ENCODE measurements at places on chromosomes 12 and 14.

GRCh38 chr12:6222078-6222654, 22.0 kb downstream of the CD9 start:
- DNase-seq: no peak

- peak; percentile 70 for DNase-seq
Measured at GRCh38 chr14:68359022-68359836, 433.6 kb downstream of the ZFP36L1 start.

DNA sequence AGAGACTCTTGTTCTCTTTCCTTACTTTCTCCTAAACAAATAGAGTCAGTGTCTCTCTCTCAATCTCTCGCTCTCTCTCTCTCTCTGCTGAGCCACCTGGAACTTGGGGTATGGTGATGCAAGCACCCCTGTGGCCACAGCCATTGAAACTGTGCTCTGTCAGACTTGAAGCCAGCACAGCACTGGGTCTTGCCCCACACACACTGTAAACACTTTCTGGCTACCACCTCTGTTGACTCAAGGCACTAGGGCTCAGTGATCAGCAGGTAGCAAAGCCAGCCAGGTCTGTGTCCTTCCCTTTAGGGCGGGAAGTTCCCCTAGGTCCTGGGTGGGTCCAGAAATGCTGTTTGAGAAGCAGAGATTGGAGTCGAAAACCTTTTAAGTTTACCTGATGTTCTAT, 125.9 kb upstream of the GARIN6 start:
- no peak for DNase-seq

- no peak for DNase-seq
Measured at GRCh38 chr14:76063327-76063726, 77.8 kb downstream of the IFT43 start.

DNA sequence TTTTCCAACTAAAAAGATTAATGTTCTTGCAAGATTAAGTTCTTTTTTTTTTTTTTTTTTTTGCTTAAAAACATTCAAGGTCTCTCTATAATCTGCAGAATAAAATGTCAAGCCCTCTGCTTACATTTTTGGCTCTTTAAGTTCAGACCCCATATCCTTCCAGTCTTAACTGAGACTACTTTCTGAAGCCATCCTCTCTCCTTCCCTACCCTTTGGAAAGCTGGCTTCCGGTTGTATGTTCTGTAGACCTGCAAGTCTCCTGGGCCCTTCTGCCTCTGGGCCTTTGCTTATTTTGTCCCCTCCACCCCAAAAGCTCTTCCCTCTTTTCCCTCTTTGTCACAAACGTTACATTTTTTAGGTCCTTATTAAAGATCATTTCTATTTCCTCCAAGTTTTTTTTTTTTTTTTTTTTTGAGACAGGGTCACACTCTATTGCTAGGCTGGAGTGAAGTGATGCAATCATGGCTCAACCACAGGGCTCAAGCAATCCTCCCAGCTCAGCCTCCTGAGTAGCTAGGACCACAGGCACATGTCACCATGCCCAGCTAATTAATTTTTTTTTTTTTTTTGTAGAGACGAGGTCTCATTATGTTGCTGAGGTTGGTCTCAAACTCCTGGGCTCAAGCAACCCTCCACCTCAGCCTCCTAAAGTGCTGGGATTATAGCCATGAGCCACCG, 46.5 kb downstream of the PTPRB start:
- DNase-seq: no peak

All from left kidney (tissue), 8 donors.